ENCODE measurements at places on chromosomes 7 and 10.

- no peak for DNase-seq
These were observed 113.3 kb downstream of the TCF7L2 start for GRCh38 chr10:113063043-113063967.

- DNase-seq: no peak
These were observed 12.9 kb downstream of the ETV1 start for GRCh38 chr7:13976594-13976993.

GRCh38 chr7:44637788-44638594, 31.6 kb downstream of the OGDH start:
- no peak for DNase-seq

DNA sequence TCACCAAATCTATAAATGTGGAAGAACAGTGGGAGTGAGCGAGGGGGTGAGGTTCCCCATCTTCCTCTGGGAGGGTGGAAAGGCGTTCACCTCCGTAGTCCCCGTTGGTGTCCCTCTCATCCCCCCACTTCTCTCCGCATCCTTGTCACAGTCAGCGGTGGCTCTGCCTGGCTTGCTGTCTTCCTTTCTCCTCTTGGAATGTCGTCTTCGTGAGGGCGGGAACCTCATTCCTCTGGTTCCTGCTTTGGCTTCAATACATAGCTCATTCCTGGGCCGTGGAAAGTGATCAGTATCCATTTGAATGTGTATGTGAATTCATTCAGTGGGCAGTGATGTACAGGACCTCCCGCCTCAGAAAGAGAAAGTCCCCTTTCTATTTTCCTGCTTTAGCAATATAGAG, 289.4 kb downstream of the CAMK1D start:
- no peak for DNase-seq

- DNase-seq: no peak
These were observed 24.5 kb downstream of the POLL start for GRCh38 chr10:101563497-101564040.

GRCh38 chr7:130367088-130367755, 13.1 kb upstream of the CPA1 start:
- no peak for DNase-seq

DNA sequence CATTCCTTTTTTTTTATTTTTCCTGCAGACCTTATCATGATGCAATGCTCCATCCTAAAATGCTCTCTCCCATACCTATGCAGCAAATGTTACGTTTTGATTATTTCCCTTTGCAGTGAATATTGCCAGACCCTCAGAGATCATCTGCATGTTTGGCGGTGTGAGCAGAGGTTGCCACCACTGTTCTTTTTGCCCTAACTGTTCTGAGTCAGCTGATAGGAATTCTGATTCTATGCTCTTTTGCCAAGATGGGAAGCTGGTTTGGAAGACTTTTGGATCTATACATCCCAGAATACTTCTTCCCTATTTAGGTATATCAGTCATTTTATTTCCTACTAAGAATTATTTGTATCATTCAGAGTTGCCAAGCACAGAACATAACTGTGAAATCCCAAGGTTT, 130.5 kb downstream of the KLF6 start:
- no peak for DNase-seq

DNA sequence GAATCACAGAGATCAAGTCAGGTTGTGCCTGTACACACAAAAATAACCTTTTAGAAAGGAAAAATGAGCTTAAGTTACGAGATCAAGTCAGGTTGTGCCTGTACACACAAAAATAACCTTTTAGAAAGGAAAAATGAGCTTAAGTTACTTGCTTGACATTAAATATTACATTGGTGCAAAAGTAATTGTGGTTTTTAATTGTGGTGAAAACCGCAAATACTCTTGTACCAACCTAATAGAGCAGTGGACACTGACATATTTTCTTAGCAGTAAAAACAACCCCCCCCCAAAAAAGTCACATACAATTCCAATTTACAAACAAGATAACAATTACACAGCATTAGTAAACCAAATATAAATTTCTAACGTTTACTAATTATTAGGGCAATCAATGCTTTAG, 595.6 kb downstream of the GRM8 start:
- no peak for DNase-seq

GRCh38 chr7:103626776-103627175, 180.8 kb upstream of the SLC26A5 start:
- DNase-seq: no peak

GRCh38 chr10:102546606-102547320, 43.0 kb downstream of the SUFU start:
- DNase-seq: no peak

- no peak for DNase-seq
These were observed 107.7 kb upstream of the FZD1 start for GRCh38 chr7:91156316-91157185.

- no peak for DNase-seq
These were observed 134.3 kb upstream of the RAB11FIP2 start for GRCh38 chr10:118181021-118181420.

DNA sequence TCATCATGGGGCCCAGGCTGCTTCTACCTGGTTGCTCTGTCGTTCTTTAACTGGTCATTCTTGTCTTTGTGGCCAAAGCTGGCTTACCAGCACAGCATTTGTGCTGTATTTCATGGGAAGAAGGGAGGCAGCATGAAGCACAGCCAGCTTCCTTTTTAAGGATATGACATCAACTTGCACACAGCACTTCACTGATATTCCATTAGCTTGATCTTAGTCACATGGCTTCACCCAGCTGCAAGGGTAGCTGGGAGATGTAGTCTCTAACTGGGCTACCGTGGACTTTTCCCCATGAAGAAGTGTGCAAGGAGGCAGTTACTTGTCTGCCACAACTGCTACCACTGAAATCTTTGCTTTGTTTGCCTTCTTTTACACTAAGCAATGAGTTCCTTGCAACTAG, 525.2 kb downstream of the LRMDA start:
- DNase-seq: no peak

GRCh38 chr7:114765331-114766040, 156.4 kb upstream of the MDFIC start:
- no peak for DNase-seq

Measured in D341Med (cell line).